ENCODE measurements at places on chromosomes 4 and X.

GRCh38 chr4:162117051-162117450, 46.7 kb downstream of the FSTL5 start:
- no peak for DNase-seq

GRCh38 chr4:142719854-142720541, 126.1 kb downstream of the INPP4B start:
- DNase-seq, result no peak

GRCh38 chr4:38611676-38612075, 52.3 kb upstream of the KLF3 start:
- DNase-seq, result no peak

GRCh38 chr4:76898949-76899645, 1.2 kb upstream of the SOWAHB start:
- DNase-seq, result no peak

DNA sequence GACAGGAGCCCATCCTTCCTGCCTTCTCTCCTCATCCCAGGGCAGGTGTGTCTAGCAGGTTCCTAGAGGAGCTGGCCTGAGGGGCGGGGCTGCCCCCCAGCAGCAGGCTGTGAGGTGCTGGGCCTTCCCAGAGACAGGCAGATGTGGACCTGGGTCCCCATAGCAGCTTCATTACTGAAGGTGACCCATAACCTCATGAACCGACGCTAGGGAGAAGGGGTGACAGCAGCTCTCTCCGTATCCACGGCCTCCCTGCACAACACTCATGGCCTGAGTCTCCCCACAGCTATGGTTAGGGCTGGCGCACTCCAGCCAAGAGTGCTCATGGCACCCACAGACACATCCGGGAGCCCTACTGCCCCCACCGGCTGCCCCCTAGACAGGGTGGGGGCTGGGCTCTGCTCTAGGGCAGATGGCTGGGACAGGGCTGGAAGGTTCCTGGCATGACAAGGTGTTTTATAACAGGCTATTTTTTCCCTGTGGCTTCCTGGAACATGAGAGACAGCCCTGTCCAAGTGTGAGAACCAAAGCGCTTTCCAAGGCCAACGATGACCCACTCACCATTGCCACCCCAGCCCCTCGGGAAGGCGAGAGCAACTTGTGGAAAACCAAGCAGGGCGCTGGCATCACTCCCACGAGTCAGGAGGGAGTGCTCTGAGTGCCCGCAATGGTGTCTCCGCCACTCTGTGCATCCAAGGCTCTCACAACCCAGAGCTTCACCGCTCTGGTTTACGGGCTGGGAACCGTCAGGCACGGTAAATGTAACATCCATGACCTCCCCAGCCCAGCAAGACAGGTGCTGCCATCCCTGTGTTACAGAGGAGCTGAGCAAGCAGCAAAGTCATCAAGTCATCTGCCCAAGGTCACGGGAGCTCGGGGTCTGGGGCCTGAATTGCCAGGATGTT, 59.8 kb downstream of the ACOX3 start:
- DNase-seq, result no peak

GRCh38 chrX:49919617-49920016, 2.8 kb upstream of the CLCN5 start:
- no peak for DNase-seq

- no peak for DNase-seq
These were observed 80.5 kb downstream of the PRDM5 start for GRCh38 chr4:120842031-120842430.

DNA sequence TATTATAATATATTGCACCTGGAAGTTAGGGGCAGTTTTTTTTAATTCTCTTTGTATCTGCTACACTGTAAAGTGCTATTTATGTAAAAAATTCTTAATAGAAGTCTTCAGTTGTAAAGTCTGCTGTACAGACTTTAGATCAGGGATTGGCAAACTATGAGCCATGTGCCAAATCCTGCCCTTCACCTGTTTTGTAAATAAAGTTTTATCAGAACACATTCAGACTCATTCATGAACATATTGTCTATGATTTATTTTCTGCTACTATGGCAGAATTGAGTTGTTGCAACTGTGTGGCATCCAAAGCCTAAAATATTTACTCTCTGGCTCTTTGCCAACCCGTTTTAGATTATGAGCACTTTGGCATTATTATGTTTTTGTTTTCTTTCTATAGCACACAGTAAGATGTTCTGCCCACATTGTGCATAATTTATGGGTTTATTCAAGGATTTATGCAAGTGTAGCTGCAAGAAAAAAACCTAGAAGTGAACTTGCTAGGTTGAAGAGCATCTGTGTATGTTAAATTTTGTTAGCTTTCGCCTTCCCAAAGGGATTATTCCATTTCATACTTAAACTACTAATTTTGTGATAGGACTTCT, 56.9 kb downstream of the CLCN3 start:
- no peak for DNase-seq

DNA sequence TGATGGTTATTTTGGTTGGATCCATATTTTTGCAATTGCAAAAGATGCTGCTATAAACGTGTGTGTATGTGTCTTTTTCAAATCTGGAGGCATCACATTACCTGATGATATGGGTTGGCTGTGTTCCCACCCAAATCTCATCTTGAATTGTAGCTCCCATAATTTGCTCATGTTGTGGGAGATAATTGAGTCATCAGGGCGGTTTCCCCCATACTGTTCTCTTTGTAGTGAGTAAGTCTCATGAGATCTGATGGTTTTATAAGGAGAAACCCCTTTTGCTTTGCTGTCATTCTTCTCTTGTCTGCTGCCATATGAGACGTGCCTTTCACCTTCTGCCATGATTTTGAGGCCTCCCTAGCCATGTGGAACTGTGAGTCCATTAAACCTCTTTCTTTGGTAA, 33.4 kb downstream of the APOOL start:
- no peak for DNase-seq

- DNase-seq, result no peak
These were observed 161.2 kb upstream of the NUDT6 start for GRCh38 chr4:123083646-123084045.

DNA sequence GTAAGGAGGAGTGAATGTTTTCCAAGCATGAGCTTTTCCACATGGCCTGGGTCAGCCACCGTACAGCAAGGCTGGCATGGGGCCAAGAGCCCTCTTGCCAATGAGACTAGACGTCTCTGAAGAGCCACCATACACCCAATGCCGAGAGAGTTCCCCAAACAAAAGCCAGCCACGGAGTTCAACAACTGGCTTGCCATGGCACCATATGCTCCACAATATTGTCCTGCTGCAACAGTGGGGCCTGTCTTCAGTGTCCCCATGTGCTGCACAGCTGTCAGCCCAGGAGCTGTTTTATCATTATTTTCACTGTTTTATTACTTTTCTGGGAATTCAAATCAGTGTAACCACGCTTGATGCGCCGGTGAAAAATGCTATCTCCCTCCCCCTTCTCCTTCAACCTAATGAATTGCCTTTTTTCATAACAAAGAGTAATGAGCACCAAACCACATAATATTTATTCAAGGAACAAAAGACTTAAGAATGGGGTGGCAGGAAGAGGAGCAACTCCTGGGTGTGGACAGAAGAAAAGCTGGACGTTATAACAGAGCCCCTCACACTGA, 18.4 kb downstream of the MAML3 start:
- DNase-seq, result no peak

DNA sequence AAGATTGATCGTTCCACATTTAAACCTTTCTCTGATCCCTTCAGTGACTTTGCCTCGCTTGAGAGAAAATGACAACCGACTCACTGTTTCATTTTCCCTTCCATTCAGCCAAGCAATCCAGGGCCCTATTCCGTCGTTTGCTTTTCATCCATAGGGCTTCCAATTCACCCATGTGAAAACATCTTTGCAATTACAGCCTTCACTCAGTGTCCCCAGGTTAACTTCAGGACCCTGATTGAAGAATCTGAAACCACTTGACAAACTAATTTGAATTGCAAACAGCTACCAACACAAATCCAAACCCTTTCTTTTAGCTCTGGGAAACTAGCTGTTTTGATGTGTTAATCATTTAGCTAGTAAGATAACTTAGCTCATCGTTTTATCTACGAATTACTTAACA, 120.2 kb upstream of the FAM9C start:
- no peak for DNase-seq

- peak; percentile 30 for DNase-seq
These were observed 147.4 kb downstream of the SMIM20 start for GRCh38 chr4:26061248-26061986.

DNA sequence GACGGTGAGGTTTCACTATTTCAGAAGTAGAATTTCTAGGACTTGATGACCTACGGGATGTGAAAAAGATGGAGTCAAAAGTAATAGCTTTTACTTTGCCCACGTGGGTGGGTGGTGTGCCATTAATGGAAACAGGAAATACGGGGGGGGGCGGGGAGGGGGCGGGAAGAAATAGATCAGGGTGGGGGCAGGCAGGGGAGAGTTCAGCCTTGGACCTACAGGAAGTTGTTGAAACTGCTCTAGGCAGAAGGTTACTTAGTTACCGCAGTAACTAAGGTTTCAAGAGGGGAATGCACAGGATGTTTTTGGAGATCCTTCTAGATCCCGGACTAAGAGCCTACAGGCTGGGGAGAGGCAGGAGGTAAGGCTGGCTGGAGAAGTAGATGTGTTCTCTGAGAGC, 3.6 kb upstream of the FHL1 start:
- DNase-seq, result no peak

GRCh38 chr4:134024251-134024650, 177.3 kb downstream of the PABPC4L start:
- DNase-seq, result no peak

- no peak for DNase-seq
These were observed 189.0 kb upstream of the HCCS start for GRCh38 chrX:10922159-10922558.

- DNase-seq, result no peak
These were observed 356.2 kb downstream of the ADGRL3 start for GRCh38 chr4:61556277-61556676.

DNA sequence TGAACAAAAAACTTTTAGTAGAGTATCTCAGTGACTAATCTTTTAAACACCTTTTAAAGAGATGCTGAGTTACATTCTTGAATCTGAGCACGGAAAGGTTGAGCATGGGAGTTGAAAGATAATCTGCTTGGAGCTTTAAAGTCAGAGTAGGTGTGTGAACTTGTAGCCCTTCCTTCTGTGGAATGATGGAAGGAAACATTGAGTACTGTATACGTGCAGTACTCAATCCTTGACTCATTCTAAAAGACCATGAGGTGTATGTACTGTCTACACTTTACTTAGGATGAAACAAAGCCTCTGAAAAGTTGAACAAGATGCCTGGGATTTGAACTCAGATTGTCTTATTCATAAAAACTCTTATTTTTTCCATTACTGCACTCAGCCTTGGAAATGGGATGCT, 3.4 kb downstream of the ENOPH1 start:
- no peak for DNase-seq

DNA sequence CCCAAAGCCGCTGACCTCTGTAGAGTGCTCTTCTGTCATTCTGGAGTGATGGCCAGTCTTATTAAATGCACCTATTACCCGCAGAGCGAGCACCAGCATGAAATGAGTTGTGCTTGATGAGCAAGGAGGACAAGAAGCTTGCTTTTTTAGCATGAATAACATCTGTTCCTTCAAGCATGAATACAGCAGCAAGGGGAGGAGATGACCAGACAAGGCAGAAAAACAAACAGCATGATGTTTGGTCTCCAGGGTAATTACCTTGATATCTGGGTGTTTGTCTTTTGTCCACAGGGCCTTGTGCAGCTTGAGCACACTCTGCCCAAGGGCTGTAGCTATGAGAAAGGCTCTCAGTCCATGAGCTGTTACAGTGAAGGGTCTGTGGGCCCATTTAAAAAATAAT, 324.8 kb upstream of the DDX53 start:
- DNase-seq, result no peak

GRCh38 chr4:37892641-37893040, 1.8 kb downstream of the TBC1D1 start:
- peak; percentile 30 for DNase-seq

GRCh38 chrX:68992821-68993397, 164.1 kb downstream of the EFNB1 start:
- no peak for DNase-seq

DNA sequence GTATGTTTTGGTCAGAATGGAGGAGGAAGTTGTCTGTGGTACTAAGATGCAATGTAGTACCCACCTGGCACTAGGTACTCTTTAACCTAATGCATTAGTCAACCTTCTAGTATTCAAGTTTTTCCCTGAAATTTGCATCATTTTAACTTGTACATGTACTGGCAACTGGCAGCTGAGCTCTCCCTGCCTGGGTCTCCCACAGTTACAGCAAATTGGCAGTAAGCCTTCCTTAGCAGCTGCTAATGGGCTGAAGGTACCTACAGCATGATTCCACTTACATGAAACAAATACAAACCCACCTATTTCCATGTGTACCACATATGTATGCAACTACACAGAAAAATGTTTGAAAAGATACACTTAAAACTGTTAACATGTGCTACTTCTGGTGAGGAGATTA, 8.1 kb upstream of the KLHL2 start:
- DNase-seq, result no peak

DNA sequence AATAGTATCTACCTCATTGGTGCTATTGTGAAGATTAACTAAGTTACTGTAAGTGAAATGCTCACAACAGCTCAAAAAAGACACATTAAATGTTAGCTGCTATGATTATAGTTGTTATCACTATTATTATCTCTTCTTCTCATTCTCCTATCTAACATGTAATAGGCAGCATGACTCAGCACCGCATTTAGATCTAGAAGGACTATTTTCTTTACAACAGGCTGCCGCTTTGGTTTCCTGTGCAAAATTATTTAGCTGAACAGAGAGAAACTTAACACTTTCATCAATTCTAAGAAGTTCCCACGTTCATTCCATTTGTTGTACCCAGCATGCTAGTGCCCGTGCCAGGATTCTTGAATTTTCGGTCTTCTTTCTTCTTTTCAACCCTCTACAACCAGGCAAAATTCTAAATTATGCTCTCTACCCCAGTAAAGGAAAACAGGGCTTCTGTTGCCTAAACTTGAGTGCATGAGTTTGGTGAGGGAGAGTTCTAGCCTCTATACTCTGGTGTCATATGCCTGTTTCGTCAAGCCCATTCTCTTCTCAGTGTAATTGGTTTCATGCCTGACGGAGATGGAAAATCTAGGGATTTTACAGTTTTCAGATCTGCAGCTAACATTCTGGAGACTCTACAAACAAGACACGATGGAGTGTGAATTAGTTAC, 378.9 kb downstream of the PPP1R2C start:
- no peak for DNase-seq

GRCh38 chrX:121853762-121854613, 806.6 kb downstream of the GLUD2 start:
- DNase-seq, result no peak

DNA sequence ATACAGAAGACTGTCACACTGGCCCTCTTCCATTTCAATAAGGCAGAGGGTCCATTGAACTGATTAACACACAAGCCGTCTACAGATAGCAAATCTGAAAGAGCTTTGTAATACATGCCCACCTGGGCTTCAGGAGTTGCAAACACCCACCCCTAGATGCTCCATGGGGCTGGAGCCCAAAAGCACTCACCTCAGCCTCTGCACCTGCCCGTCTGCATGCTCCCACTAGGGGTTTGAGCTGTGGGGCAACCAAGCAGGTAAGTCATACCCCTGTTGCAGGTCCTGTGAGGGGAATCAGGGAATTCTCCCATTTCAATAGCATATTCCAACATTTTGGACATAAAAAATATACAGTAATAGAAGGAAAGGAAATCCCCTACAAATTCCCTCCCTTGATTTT, 243.0 kb upstream of the KCNIP4 start:
- no peak for DNase-seq
